Renal cortex interstitium (tissue), 15 donors: ENCODE measurements at places on chromosomes 1 and 21. TPM values are rescaled to one million over a fixed set of nuclear protein-coding genes. Genes with fewer than 3 reads are reported as not detected.

DNA sequence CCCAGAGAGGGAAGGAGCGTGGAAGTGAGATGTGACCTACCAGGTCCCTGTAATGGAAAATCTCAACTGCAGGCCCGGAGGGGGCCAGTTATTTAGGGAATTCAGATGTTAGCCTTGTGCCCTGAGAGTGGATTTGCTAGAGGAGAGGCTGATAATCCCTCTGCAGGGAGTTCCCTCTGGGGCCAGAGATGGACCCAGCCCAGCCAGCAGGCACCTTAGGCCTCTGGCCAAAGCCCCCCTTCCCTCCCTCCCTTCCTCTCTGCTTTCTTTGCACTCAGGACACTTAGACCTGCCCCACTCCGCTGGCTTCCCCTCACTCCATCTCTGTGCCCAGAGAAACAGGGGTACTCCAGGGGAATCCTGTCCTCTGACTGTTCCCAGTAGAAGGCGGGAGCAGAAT, 1.5 kb upstream of the ATP1A2 start:
- DNase-seq = no peak

DNA sequence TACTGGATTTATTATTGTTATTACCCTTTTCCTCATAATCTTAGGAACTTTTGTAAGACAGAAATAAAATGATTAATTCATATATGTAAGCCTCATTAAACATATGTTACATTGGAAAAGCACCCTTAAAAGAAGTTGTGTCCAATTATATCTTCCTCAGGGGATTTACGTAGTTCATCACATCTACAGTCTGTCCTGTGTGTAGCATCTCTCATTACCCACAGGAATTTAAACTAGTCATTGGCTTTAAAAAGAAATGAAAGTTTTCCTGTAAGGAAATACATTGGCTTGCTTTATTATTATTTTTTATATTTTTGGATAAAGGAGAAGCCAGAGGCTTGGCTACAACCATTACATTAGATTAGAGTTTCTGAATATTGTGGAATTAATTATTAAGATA, 56.1 kb downstream of the SWT1 start:
- no peak for DNase-seq

DNA sequence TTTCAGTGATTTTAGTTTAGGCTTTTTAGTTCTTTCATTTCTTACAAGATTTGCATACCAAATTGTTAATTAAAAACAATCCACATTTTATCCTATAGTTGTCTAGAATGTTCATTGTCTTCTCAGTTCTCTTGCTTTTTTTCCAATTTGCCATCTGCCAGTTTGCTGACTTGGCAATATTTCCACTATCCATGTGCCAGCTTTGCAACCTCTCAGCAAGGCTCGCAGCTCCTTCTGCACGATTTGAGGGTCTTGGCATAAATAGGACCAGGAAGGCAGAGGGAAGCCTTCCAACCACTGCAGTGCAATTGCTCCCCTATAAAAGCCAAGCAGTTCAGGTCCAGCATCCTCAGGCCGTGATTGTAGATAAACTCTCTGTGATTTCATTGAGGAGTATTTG, 306.8 kb upstream of the FMN2 start:
- no peak for DNase-seq

DNA sequence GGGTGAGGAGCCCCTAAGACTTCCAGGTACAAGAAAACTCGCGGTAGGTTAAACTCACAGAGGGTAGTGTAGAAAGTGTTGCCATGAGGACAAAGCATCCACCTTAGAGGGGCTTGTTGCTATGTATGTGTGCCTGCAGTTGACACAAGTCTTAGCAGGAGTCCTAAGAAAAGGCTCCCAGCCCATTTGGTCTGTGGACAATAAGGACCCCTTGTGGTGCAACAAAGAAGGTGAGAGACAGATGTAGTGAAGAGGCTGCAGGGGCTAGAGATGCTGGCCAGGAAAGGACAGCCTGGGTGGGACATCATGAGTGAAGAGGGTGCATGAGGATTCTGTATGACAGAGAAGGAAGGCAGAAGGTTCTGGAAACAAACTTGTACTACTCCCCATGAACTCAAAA, 36.3 kb upstream of the IL10 start:
- no peak for DNase-seq

DNA sequence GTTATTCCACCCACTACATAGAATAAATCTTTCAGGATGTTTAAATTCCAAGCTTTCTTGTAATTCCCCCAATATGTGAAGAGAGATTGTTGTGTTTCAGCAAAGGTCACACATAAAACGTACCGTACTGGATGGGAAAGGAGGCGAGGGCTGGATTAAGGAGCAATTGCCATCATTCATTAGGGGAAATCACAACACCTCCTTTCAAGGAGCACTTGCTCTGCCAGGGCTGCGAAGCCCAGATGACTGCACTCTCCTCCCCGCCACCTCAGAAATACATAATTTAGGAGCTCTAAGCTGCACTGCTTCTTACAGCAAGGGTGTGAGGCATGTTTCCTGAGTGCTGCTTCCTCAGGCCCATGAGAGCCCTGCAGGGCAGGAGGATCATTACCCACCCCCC, 29.6 kb downstream of the MATN1 start:
- DNase-seq = no peak

GRCh38 chr1:162903246-162903645, 42.3 kb upstream of the CCDC190 start:
- DNase-seq = no peak

The VCAM1 gene
- 33.5 TPM for polyA plus RNA-seq

DNA sequence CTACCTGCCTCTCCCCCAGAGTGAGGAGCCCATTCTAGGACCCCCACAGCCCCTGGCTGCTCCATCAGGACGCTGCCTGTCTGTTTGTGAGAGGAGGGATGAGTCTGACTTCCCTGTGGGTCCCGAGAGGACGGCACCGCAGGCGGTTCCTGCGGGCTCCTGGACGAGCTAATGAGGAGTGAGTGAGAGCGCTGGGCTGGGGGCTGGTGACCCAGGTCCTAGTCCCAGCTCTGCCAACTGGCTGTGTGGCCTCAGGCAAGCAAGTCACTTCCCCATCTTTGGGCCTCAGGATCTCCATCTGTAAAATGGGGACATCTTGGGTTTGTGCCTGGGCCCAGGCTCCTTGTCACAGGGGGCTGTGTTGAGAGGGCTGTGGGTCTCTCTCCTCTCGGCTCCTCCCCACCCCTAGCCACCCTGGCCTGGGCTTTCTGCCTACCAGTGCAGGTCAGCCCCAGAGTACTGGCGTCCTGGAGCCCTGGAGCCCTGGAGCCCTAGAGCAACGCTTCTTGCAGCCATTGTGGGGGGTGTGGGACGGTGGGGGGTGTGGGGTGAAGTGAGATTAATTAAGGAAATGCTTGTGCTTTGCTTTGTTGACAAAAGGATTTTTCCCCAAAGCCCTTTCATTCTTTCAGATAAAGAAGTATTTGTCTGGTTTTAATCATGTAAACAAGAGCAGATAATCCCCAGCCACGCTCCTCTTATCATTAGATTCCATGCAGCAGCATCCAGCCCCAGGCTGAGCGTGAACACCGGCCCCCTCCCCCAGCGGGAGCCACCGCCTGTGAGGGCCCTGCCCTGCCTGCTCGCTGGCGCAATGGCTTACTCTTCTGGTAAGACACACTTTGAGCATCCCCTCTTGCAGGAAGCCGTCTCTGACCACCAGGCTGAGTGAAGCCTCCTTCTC, 26.8 kb downstream of the SLC1A7 start:
- no peak for DNase-seq

The AADACL4 gene
- 2.0 TPM for polyA plus RNA-seq

- DNase-seq = no peak
These were observed 49.3 kb downstream of the SH3GLB1 start for GRCh38 chr1:86753700-86754099.

The TBX19 gene
- polyA plus RNA-seq = 2.1 TPM
